ENCODE measurements at places on chromosomes 13 and 19.

DNA sequence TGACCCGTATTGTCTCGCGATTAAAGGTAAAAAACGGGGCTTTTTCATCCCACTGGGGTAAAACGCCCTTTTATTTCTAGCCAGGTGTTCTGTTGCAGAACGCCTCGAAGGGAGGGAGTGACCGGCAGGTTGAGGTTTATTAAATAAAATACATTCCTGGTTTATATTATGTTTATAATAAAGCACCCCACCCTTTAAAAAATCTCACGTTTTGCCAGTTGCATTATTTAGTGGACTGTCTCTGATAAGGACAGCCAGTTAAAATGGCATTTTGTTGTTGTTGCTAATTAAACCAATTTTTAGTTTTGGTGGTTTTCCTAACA is 25.1 kb upstream of the ZNF850 start:
- DNase-seq, result no peak

DNA sequence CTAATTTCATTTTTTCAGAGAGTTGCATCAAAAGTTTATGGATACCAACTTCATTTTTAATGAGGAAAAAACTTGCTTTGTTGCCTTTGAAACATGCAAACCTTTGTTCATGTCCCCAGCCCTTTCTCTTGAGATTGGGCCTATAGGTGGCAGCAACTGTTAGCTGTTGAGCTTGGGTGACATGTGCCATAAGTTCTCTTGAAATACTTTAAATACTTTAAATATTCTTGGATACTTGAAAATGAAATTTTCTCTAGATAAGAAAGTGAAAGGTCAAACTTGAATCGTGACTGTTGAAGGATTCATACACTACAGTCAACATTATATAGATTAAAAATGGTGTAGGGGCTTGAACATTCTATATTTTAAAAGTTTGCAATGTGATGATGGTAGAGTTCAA is 294.9 kb downstream of the NDFIP2 start:
- peak; percentile 42 for DNase-seq

GRCh38 chr13:101751488-101751887 is 299.0 kb downstream of the ITGBL1 start:
- peak; percentile 76 for DNase-seq

DNA sequence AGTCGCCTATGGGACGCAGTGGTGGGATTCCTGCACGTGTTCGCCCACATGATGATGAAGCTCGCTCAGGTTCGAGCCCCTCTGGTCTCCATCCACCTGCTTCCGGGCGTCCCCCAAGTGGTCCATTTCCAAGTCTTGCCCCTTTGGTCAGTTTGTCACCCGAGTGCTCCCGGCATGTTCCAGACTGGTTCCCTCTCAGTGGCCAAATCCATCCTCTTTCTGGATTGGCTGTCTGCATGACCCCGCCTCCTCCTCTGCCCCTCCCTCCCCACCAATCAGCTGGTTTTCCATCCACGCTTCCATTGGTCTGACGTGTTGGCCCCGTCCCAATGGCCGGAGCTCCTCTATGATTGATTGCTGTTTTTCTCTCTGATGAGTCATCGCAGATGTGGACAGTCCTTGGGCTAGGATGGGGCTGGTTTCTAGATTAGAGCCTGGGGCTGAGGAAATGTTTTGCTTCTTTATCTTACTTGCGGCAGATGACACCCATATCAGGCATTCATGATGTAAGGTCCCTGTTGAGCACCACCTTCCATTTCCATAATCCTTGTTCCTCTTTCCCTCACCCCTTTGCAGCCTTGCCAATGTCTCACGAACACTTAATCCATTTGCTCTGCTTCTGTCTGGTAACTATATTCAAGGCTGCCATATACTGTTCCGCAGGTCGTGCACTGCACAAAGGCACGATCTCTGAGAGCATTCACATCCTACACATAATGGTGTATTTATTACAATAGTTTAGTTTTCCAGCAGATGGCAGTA is 73.8 kb downstream of the MAP4K1 start:
- DNase-seq, result peak; percentile 88

- no peak for DNase-seq
Measured at GRCh38 chr13:77521194-77521593, 14.3 kb upstream of the SCEL start.

All from NAMALWA (cell line).